ENCODE measurements at places on chromosomes 3 and 15.

GRCh38 chr3:59518283-59519055 lies 468.6 kb upstream of the CFAP20DC start:
- DNase-seq = no peak

DNA sequence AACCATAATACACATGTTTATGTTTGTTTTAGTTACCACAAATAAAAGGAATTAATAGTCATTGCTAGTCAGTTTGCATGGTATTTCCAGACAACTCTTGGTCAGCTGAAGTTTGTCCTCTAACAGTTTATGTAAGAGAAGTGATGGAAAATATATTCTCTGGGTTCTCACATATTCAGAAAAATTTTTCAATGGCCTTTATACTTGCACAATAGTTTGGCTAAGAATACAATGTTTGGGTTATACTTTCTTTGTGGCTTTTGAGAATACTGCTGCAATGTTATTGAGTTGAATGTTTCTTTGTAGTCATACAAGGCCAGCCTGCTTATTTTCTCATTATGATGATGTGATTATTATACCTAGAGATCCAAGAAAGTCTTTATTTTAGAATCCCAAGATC lies 133.9 kb downstream of the RAP2B start:
- peak; percentile 71 for DNase-seq

GRCh38 chr3:125045194-125045593 lies 10.6 kb downstream of the HEG1 start:
- DNase-seq = peak; percentile 58

- peak; percentile 53 for DNase-seq
Observed at GRCh38 chr3:45612918-45613602, 18.5 kb downstream of the LIMD1 start.
